ENCODE measurements at places on chromosomes 5 and 9.

GRCh38 chr9:37329576-37329975 is 92.9 kb upstream of the GRHPR start:
- no peak for DNase-seq

GRCh38 chr5:428754-429452 is 14.1 kb upstream of the EXOC3 start:
- DNase-seq, result no peak

DNA sequence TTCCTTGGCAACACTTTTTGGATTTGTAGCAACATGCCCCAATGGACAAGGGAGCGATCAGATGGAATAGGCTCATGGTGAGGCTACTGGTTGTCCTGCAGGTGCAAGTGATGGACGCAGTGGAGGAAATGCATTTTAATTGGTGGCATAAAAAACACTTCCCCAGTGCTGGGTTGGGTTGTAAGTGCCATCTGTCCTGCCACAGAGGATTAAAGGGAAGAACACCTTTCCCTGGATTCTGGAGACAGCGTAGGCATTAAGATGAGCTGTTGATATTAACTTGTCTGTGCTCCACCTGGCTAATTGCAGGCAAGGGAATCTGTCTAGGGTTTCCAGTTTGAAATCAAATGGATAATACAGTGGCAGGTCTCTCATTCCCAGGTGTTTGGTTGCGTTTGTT is 173.4 kb downstream of the ZNF462 start:
- no peak for DNase-seq

GRCh38 chr5:121378559-121379359 is 472.9 kb upstream of the FTMT start:
- no peak for DNase-seq

DNA sequence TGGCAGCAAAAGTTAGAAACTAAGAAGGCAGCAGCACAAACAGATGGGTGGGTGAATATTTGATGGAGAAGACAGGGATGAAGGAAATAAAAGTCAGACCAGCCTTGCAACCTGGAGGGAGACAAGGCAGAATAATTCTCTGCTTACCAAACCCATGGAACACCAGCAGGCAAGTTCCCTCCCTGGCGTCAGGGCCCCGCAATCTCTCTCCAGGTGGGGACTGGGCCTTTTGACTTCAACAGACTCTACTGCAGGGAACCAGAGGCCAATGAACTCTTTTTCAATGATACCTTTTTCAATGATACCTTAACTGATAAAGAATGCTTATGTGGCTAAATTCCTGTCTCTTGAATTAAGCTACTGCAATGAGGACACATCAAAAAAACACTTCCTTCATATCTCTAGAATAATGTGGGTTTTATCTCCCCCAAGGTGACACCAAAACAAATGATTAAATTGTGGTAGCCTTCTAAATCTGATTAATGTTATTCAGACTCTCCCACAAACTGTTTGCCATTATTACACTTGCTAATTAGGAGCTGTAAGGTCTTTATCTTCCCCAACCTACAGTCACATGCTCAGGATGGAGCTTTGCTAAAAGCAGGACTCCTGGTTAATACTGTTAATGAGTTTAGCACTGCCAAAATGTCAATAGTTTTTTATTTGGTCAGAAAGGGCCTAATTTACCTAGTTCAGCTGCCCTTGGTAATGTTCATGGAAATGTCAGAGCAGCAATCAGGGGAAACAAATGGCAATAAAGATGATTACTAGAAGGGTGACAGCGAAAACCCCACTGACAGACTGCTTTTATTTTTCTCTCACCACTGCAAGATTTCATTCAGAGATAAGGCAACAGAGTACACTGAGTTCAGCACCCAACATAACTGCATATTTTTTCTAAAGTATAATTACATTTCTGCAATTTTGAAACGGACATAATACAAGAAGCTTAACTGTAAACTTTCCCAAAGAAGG is 165.5 kb downstream of the TSSK1B start:
- no peak for DNase-seq

GRCh38 chr9:106017198-106017740 is 322.9 kb downstream of the TMEM38B start:
- DNase-seq, result no peak

GRCh38 chr9:27545471-27545870 is 15.9 kb upstream of the MOB3B start:
- DNase-seq, result no peak

DNA sequence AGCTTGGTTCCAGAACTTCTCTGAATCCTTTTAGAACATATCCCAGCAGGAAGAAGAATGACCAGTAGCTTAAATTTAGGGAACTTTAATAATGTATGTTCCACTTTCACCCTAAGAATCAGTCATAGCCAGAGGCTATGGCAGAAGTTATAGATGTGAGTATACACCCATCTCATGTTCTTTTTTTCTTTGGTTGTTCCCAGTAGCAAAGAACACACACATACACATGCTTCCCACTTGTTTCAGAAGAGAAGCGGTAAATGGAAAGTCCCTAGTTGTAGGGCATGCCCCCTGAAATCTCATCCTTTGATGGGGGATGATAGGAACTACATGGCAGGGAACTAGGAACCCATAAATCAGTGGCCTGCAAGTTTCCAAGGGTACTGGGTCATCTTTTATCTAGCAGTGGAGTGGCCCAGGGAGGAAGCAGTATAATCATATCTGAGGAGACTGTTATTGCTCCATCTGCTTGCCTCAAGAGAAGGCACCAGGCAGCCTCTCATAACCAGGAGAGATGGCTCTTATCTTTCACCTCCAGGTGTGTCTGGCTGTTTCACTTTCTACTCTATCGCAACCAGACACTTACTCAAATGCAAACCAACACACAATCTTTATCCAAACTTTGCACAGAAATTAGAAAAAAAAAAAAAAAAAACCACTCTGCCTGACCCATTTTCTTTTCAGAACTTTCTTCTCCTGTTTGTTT is 109.5 kb downstream of the SNCAIP start:
- DNase-seq, result no peak

- DNase-seq, result no peak
Observed at GRCh38 chr5:178428341-178429155, 161.6 kb downstream of the COL23A1 start.

- DNase-seq, result no peak
Observed at GRCh38 chr9:136255166-136255538, 9.5 kb upstream of the QSOX2 start.

DNA sequence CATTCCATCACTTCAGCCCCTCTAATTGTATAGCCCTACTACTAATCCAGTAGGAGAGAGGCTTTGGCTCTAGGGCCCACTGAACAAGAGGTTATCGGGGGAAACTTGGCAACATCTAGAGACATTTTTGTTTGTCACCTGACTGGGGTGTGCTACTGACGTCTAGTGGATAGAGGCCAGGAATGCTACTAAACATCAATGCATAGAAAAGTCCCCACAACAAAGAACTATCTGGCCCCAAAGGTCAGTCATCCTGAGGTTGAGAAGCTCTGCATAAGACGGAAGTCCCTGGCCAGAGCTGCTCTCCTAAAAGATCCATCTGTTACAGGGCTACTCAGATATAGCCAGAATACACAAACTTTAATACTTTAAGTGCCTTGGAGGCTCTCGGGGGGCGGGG is 570.6 kb upstream of the KLF4 start:
- no peak for DNase-seq

DNA sequence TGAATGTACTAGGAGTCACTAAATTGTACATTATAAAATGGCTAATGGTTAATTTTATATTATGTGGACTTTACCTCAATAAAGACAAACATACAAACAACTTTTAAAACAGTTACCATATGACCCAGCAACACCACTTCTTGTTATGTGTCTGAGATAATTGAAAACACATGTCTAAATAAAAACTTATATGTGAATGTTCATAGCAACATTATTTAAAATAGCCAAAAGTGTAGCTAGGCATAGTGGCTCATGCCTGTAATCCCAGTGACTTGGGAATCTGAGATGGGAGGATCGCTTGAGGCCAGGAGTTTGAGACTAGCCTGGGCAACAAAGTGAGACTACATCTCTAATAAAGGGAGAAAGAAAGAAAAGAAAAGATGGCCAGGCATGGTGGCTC is 22.9 kb downstream of the SLC35A4 start:
- no peak for DNase-seq

- no peak for DNase-seq
Observed at GRCh38 chr9:34802916-34803315, 93.0 kb upstream of the CCL21 start.

DNA sequence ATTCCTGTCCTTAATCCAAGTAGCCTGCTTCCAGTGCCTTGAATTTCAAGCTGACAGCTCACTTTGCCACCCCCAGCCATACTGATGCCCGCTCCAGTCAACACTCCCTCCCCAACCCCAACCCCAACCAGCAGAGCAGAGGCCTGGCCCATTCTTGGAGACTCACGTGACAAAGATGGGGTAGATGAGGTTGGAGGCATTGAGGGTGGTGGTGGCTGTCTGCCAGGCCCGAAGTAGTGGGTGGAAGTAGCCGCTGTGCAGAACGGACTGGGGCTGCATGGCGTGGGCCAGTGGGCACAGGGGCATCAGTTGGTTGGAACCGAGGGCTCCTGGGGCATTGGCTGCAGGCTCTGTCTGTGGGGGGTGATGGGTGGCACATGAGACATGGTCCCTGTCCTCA is 7.8 kb downstream of the ALAD start:
- no peak for DNase-seq

GRCh38 chr9:136975644-136976043 is 1.7 kb upstream of the PTGDS start:
- DNase-seq, result no peak

DNA sequence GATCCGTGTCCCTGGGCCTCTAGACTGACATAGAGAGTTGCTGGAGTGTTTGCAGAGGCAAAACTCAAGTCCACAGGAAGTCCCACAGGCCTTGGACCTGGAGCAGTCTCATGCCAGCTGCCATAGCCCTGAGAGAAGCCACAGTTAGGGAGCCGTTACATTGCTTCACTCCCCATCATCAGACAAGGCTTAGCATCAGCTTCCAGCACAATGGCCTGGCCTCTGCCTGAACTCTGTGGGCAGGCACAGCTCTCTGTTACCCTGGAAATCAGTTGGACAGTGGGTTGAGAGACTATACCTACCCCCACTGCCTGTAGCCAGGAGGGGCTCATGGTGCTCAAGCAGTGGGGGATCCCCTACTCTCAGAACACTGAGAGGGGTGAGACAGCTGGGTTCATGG is 16.2 kb upstream of the C9orf72 start:
- DNase-seq, result no peak

GRCh38 chr5:93008502-93009207 is 572.4 kb downstream of the NR2F1-AS1 start:
- no peak for DNase-seq

DNA sequence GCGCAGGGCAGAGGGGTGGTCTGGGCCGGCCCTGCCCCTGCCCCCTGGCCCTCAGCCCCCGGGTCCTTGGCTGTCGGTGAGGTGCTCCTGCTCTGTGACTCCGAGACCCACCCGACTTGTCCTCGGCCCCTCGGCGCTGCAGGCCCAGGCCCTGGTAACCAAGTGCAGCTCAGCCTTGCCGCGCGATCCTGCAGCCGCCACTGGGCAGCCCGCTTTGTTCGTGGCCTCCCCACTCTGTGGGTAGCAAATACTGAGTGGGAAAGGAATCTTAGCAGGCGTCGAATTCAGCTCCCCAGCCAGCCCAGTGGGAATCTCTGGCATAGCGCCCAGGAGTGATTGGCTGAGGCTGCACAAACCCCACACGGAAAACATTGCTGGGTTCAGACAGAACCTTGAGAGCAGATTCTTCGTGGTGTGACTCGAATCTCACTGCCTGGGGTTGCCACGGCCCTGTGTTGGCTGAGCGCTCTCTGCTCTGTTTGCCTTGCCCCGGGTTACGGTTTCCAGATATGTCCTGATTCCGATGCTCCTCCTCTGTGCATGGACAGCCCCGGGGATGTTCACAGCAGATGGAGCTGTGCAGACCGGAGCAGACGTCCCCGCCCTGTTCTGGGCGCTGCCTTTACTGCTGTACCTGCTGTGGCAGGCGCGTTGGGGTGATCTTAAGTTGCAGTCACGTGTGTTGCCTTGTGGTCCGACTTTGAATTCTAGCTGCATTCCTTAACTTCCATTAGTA is 13.4 kb upstream of the EXOC3 start:
- DNase-seq, result no peak

DNA sequence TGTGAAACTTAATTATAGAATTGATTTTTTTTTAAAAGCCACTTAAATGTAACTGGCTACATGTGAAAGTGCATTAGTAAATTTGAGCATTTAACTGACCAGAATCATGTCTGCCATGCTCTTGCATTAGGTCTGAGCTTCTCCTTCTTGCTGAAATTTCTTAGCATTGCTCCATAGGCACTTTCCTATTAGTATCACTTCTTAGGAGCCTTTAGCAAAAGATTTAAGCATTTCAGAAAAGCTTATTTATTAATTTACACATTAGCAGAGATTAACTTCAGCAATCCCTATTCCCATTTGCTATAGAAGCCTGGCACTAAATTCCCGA is 211.0 kb downstream of the SNX18 start:
- DNase-seq, result no peak

DNA sequence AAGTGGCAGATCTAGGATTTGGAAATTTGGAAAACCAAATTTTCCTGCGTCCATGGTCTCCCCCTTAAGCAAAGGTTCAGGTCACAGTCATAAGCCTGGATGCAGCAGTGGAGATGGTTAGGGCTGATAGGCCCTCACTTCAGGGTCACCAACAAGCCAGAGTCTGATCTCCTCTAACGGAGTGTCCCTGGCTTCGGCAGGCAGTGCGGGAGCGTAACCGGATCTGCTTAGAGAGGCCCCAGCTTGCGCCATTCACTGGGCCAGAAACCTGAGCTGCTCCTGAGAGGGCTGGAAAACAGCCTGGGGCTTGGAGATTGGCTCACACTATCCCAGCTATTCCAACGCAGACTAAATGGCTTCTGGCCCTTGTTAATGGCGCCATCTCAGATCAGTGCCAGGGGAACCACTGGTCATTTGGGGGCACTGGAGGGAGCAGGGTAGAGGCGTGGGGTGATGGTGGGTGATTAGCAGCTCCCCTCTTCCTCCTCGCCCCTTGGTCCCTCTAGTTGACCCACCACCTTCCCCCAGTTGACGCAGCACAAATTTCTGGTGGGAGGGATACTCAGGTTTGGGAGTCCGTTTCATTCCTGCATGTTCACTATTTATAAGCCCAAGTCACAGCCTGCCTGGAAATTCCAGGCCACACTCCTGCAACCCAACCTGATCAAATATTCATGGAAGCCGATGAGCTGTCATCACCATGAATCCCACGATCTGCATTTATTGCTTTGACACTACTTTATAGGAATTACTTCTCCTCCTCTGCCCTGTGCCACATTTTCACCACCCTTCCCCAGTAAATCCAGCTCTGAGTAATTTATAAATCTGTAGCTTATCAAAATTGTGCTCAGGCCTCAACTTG is 134.6 kb upstream of the CPEB4 start:
- DNase-seq, result no peak

GRCh38 chr9:22622815-22623214 is 176.2 kb downstream of the DMRTA1 start:
- no peak for DNase-seq

Measured in activated CD4-positive, alpha-beta T cell treated with anti-CD3 and anti-CD28 coated beads for 24 hours (primary cell).